ENCODE measurements at places on chromosomes 11 and 22.
A peak's percentile ranks its signal among the peaks of the same experiment; 100 is the strongest.

GRCh38 chr11:47564933-47565339, 463 bp upstream of the PTPMT1 start:
- no peak for DNase-seq

- no peak for DNase-seq
Observed at GRCh38 chr11:116193321-116194131, 579.3 kb downstream of the BUD13 start.

GRCh38 chr11:64970731-64971151, 1.2 kb downstream of the MAJIN start:
- DNase-seq = no peak

- no peak for DNase-seq
Observed at GRCh38 chr11:8838248-8838647, 72.7 kb upstream of the AKIP1 start.

- no peak for DNase-seq
Observed at GRCh38 chr11:128752379-128752778, 58.5 kb downstream of the FLI1 start.

DNA sequence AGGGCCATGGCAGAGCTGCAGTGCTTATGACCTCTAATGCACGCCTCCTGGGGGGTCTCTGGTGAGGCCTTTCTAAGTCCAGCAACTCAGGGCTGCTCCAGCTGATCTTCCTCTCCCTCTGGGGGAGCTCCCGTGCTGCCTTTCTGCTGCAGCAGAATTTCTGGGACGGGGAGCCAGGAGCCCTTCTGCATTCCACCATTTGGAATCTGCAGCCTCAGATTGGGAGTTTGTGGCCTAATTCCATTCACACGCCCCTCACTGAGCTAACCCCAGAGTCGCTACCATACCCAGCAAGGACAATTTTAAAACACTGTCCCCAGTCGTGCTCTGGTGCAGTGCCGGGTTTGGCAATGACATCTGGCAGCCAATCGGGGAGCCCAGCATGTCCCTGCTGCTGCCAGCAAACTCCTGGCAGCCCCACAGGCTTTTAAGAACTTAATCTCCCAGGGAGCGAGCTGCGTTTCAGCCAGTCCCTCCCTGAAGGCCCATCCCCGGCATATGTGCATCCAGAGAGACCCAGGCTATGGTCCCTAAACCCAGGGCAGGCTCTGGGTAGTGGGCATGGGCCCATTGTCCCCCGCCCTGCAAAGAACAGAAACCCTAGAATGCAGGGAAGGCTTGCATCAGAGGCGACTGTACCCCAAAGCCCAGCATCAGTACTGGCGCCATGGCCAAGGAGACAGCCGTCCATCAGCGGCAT, 4.7 kb downstream of the SHANK2 start:
- no peak for DNase-seq

DNA sequence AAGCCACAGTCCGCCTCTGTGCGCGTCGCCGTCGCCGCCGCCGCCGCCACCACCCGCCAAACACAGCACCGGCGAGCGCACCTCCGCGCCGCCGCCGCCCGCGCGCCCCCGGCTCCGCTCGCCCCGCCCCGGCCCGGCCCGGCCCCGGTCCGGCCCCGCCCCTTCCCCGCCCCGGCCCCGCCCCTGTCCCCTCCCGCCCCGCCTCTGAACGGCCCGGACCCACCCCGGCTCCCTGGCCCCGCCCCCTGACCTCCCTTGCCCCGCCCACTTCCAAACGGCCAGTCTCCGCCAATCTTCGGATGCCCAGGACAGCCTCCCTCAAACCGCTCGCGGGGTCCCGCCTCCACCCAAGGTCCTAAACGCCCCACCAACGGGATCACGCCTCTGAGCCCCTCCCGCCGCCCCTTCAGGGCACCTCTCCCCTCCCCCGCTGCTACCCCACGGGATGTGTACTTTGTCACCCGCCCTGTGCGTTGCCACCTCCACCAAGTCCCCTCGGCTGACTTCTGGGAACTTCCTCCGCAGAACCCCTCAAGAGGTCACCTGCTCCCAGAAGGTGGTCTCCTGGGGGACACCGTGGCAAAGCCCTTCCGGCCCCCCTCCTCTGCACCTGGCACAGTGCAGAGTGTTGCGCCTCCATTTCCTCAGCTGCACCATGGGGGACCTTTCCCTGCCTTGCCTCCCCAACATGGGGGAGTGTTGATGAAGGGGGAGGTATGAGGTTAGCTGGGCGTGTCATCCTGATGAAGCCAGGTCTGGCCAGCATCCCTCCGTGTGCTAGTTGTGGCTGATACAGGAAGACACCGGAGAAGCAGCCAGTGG, at the start of gene KIAA0930:
Gene KIAA0930, minus strand, starts transcription at position 85 of the 822 bp plus-strand sequence. CDS start 191 bp downstream, outside the sequence.
- peak; percentile 92 for DNase-seq

Data from CD8-positive, alpha-beta memory T cell (primary cell).